ENCODE measurements at places on chromosomes 6 and 20.
A peak's percentile ranks its signal among the peaks of the same experiment; 100 is the strongest.

DNA sequence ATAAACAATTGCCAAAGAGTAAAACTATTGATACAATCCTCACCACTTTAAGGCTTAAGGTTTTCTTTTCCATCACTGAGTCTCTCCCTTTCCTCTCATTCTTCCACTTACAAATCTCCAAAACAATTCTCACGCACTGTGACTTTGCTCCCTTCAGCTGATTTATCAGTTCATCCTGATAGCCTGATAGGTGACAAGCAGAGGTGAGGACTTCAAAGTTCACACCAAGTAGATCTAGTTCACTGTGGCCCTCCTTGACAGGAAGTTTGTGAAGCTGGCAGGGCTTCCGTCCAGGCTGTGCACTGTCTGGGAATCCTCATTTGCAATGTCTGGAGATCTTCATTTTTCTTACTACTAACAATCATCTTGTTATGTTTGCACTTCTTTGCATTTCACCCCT is 35.2 kb upstream of the POU5F1 start:
- no peak for ATAC-seq

DNA sequence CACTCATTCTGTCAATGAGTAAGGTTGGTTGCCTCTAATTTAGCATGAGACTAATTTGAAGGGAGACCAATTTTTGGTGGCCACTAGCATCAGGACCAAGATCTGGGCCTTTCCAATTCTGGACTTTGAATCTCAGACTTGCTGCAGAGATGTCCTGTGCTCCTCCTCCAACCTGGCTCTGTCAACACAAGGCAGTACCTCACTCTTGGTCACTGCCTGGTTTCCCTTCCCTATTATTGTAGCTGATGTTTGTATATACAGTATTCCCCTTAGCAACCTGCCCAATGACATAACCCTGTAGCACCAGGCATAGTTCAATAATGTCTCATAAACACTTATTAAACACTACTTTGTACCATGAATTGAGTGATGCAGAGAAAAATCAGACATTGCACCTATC is 50.4 kb downstream of the UNC5CL start:
- no peak for ATAC-seq

DNA sequence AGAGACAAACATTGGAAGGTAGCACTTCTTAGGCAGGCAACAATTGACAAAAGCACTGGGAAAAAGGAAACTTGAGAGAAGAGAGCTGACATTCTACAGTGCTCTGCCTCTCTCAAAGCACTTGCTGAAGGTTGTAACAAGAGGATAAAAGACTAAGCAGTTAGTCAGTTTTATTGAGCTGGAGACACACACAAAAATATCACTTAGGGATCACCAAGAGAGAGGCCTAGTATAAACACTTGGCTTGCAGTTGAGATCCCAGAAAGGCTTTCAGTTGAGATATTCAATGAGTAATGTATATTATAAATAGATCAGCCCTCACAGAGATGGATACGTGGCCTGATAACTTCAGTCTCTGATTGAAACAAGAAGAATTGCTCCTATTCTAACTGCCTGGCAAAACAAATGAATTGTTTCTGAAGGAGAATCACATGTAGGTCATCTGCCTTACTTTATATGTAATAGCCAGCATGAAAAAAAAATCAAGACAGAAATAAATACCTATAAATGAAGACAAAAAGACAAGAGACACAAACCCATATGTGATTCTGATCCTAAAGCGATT is 747.2 kb upstream of the MAN1A1 start:
- ATAC-seq: no peak

GRCh38 chr20:8795404-8795803 is 273.5 kb upstream of the PLCB4 start:
- ATAC-seq: no peak

DNA sequence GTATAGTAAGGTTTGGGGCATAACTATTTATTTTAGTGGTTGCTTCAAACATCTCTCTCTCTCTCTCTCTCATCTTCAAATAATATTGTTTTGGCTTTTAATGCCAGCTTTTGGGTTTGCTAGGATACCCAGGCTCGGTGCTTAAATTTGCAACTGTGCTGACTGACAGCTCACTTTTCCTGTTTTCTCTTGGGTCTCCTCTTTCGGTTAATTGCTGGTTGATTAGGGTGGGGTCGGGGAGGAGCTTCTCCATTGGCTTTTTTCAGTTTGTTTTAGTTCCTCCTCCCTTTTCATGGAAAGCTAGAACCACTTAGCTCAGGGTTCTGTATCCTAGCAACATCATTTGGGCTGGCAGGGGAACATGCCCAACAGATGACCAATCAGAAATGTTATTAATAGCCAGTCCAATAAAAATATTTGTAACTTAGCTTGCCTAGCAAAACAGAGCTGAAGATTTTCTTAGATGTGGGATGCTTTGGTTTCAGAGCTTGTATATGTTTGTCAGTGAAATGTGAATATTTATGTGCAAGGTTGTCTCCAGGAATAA is 11.3 kb downstream of the TFAP2B start:
- no peak for ATAC-seq

DNA sequence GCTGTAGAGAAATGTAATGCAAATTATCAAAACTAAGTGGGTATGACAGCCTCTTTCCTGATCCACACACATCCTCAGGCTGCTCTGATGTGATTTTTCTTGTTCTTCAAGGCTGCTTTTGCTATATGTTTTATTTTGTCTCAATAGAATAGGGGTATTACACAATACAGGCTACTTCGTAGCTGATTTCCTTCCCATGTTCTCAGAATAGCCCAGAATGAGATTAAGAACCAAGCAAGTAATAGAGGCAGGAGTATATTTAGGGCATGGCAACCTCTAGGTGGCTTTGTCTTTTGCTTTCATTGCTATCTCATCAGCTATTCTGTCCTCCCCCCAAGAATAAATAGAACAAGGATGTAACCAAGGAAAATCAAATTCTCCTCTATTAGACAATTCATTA is 241.8 kb downstream of the ALDH8A1 start:
- ATAC-seq: peak; percentile 86

GRCh38 chr20:16748308-16748900 is at the start of gene OTOR:
OTOR (plus strand) TSS chr20:16748358; CDS start chr20:16748402, 44 bp downstream.
- no peak for ATAC-seq

DNA sequence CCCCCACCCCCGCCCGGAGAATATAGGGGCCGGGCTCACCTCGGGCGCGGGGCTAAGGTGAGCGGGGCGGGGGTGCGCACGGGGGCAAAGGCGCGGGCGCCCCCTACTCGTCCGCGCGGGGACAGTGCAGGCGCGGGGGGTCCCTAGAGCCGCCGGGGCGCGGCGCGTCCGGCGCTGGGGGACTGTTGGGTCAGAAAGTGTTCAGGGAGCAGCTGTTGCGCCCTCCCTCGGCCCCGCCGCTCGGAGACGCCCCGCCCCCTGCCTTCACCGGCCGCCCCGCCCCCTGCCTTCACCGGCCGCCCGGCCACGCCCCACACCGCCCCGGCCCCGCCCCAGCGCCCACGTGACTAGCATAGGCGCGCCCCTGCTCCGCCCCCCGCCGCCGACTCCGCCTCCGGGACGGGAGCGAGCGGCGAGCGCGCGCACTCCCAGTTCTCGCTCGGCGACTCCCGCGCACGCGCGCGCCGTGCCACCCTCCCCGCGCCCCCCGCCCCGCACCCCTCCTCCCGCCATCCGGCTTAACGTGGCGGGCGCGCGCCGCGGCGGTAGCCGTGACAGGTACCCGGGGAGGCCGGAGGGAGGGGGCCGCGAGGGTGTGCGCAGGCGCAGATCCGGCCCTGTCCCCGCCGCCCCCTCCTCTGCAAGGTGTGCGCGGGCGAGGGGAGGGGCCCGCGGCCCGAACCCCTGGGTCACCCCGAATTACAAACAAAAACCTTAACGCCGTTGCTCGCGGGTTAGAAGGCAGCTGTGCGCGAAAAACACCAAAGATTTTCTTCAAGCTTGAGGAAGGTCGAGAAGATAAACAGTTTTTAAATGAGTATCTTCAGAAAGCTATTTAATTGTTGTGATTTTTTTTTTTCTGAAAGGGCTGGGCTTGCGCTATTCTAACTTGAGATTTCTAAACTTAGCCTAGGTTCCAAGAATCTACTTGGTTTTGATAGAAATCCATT is 704 bp upstream of the ZNF217 start:
- peak; percentile 75 for ATAC-seq

DNA sequence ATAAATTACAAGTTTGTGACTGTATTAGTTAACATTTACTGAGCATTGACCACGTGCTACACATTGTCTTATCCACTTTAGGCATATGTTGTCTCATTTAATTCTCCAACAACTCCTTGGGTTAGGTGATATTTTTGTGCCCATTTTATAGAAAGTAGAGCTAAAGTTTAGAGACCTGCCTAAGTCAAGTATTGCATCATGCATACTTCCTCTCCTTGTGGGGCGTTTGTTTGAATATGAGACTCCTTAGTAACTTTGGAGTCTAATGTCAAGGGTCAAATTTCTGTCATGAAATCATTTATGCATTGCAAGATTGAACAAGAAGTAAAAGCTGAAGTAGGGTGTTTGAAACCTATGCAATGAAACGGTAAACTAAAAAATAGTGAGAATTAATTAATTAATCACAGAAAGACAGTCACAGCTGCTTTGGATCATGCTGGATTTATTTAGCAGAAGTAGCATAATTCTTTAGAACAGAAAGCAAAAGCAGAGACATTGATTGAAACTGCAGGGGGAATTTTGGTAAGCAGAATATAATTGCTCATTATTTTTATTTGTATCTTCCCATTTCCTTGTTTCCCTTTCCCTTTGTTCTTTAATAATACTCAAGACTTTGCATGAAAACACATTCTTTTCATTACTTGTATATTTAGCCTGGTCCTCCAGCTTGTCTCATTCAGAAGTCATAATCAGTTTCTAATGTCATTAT is 1374.4 kb upstream of the GJE1 start:
- ATAC-seq: no peak

GRCh38 chr6:13413466-13413862 is 73.9 kb downstream of the GFOD1 start:
- ATAC-seq: peak; percentile 35

- ATAC-seq: peak; percentile 83
Observed at GRCh38 chr6:143529095-143529494, 17.6 kb upstream of the FUCA2 start.

GRCh38 chr6:21187485-21187884 is 406.1 kb upstream of the SOX4 start:
- ATAC-seq: no peak

GRCh38 chr6:18601516-18602020 is 214.4 kb downstream of the RNF144B start:
- ATAC-seq: no peak

GRCh38 chr6:122878796-122879195 is 89.7 kb downstream of the SMPDL3A start:
- ATAC-seq: no peak

GRCh38 chr20:46199198-46199597 is 81.1 kb downstream of the CD40 start:
- no peak for ATAC-seq

- peak; percentile 80 for ATAC-seq
Observed at GRCh38 chr6:11911538-11911937, 100.6 kb upstream of the HIVEP1 start.

GRCh38 chr6:36822506-36823269 is 16.6 kb downstream of the CPNE5 start:
- ATAC-seq: no peak

DNA sequence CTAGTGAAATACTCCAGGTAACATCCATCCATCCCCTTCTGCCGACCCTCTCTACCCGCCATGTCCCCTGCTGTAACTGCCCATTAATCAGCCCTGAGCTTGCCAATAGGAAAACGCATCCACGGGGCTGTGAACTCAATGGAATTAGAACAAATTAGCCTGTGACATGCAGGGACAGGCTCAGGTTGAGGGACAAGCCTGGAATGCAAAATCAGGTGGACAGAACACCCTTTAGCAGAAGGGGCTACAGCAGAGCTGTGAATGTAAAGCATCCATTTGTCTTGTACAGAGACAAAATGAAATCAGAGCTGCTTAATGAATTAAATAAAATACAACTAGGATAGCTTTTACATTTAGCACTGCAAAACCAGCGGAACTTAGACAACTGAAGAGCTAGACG is 187.3 kb upstream of the SASH1 start:
- no peak for ATAC-seq

GRCh38 chr6:159726255-159726917 is 920 bp upstream of the WTAP start:
- peak; percentile 50 for ATAC-seq

DNA sequence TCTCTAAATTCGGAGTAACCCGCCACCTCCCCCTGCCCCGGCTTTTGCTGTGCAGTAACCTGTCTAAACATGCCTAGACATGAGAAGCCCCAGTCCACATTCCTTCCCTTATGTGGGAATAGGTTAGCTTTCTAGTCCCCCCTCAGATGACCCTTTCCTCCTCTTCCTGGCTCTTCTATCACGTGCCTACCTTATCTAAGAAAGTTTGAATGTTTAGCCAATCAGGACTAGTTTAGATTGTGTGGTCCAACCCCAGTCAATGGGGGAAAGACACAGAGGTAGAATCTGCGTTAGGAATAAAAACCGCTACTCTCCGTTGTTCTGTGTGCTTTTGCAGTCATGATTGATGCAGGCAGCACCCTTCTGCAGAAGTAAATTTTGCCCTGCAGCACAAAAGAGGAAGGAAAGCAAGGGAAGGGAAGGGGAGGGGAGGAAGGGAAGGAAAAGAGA is 69.0 kb upstream of the CD93 start:
- no peak for ATAC-seq
